ENCODE measurements at places on chromosomes 11 and 22. TPM values are rescaled to one million over a fixed set of nuclear protein-coding genes. Genes with fewer than 3 reads are reported as not detected.

Gene SLC17A6
- total RNA-seq: not detected

Gene OR5AN1
- total RNA-seq: not detected

Gene GGT1
- total RNA-seq: 0.69 TPM

Gene MYRF
- 0.44 TPM for total RNA-seq

Gene SCN2B
- not detected for total RNA-seq

Gene SCGB1C1
- not detected for total RNA-seq

Gene FAM111B
- total RNA-seq: 0.31 TPM
